ENCODE measurements at places on chromosomes 5 and 9.

GRCh38 chr5:74647096-74647495 is 6.6 kb upstream of the ENC1 start:
- DNase-seq: peak; percentile 18

DNA sequence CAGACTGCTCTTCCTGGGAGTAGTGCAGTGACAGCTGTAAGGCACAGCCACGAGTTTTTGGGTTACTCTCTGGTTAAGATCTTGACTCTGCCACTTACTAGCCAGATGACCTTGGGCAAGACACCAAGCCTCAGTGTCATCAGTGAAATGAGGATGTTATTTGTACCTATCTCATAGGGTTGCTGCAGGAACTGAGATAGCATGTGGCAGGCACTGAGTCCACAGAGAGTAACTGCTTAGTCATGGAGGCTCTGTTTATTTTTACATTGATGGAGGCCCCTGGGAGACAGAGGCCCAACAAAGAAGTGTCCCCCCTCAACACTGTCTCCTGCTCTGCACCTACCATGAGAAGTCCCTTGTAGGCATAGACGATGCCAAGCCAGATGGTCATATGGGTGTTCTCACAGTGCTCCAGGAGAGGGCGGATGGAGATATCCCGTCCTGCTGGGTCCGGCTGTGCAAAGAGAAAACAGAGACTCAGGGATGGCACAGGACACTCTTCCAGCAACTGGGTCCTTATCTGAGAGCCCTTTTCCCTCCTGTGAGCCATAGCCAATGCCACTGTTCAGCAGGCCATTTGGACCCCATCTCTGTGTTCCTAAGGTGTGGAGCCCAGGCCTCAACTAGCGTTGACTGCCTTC is 55.4 kb upstream of the TBC1D2 start:
- no peak for DNase-seq

DNA sequence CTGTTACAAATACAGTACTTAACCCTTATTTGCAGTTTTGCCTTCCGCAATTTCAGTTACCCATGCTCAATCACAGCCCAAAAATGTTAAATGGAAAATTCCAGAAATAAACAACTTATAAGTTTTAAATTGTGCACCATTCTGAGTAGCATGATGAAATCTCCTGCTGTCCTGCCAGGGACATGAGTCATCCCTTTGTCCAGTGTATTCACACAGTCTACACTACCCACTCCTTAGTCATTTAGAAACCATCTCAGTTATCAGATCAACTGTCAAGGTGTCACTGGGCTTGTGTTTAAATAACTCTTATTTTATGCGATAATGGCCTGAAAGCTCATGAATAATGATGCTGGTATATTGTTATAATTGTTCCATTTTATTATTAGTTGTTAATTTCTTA is 95.8 kb downstream of the PLCXD3 start:
- no peak for DNase-seq

DNA sequence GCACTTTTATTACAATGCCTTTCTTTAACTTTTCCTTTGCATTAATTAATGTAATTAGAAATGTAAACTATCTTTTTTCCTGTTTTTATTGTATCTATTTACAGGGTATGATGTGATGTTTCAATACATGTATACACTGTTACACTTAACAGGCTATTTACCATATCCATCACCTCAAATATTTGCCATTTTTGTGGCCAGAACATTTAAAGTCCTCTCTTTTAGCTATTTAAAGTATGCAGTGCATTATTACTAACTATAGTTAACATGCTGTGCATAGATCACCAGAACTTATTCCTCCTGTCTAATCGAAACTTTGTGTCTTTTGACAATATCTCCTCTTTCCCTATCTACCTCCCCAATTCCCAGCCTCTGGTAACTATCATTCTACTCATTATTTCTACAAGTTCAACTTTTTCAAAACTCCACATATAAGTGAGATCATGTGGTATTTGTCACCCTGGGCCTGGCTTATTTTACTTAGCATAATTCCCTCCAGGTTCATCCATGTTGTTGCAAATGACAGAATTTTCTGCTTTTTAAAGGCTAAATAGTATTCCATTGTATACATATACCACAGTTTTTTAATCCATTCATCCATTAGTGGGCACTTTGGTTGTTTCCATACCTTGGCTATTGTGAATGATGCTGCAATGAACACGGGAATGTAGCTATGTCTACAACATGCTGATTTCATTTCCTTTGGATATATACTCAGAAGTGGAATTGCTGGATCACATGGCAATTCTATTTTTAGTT is 32.8 kb downstream of the OR2K2 start:
- no peak for DNase-seq

GRCh38 chr9:6902423-6902822 is 144.7 kb downstream of the KDM4C start:
- no peak for DNase-seq

- no peak for DNase-seq
Observed at GRCh38 chr5:56299212-56299611, 66.1 kb upstream of the ANKRD55 start.

- DNase-seq: no peak
Observed at GRCh38 chr5:35246411-35246810, 16.1 kb upstream of the PRLR start.

DNA sequence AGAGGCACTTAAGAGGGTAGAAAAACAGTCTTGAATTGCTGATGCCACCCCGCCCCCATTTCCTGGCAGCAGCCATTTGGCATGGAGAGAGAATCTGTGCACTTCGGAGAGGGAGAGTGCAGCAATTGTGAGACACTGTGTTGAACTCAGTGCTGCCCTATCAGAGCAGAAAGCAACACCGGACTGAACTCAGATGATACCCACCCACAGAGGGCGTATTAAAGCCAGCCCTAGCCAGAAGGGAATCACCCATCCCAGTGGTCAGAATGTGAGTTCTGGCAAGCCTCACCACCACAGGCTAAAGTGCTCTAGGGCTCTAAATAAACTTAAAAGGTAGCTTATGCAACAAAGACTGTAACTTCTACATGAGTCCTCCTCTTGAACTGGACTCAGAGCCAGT is 88.4 kb upstream of the RGS7BP start:
- no peak for DNase-seq
